ENCODE measurements at places on chromosomes 1 and 21.

DNA sequence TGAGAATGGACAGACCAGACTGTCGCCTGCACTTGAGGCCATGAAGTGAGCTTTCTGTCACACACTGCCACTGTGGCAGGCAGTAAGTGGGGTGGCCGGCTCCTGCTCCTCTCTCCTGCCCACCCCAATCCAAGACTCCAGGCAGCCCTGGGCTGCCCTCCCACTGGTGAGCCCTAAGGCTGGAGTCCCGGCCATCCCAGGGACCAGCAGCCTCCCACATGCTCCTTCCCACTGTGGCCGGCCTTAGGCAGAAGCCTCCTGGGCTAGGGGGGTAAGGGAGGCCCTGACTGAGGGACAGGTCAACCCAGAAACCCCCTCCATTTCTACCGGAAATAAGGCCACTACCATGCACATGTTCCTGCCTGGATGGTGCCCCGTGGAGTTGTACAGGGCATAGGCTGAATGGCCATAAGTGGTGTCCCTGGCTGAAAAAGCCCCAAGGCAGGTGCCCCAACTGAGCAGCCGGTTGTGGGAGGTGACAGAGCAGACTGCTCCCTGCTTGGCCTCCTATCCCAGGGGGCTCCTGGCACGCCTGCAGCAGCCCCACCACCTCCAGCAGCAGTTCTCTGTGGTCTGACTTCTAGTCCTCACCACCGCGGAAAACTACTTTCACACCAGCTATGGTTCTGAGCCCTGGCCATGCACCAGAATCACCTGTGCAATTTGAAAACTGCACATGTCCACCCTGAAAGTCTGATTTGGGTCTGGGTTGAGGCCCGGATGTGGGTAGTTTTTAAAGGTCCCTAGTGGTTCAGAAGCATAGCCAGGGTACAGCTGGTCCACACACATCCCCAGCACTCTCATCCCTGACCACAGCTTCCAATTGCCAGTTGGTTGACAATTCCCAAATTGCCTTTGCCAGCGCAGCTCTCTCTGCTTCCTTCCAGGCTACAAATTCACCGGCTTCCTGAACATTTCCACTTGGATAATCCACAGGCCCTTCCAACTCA is 1.6 kb upstream of the ARTN start:
- H3K27me3 ChIP-seq: no peaks in the 10 kb centered on the region
- H3K27ac ChIP-seq: no peak overlapping the region
- DNase-seq: no peak
- H3K4me3 ChIP-seq: no peak overlapping the region

- no peak overlapping the region for H3K4me3 ChIP-seq
- peaks cover 6% of the 10 kb centered on the region for H3K4me1 ChIP-seq
- DNase-seq: peak; percentile 91
- peak overlapping the region; percentile 59 for H3K27ac ChIP-seq
These were observed 20.7 kb upstream of the MFSD2A start for GRCh38 chr1:39933956-39934941.

GRCh38 chr1:12161324-12161661 is 5.5 kb upstream of the TNFRSF1B start:
- no peak overlapping the region for H3K4me3 ChIP-seq
- peaks cover 20% of the 10 kb centered on the region for H3K4me1 ChIP-seq
- no peaks in the 10 kb centered on the region for H3K36me3 ChIP-seq
- peak overlapping the region; percentile 70 for H3K27ac ChIP-seq

GRCh38 chr1:19852036-19852435 is 30.2 kb upstream of the OTUD3 start:
- no peak overlapping the region for H3K27ac ChIP-seq
- no peaks in the 10 kb centered on the region for H3K4me1 ChIP-seq
- no peak for DNase-seq
- no peaks in the 10 kb centered on the region for H3K36me3 ChIP-seq

- peaks cover 2% of the 10 kb centered on the region for H3K4me1 ChIP-seq
- peaks cover 62% of the 10 kb centered on the region for H3K27me3 ChIP-seq
- DNase-seq: peak; percentile 31
- H3K4me3 ChIP-seq: no peak overlapping the region
- no peak overlapping the region for H3K27ac ChIP-seq
These were observed 5.4 kb downstream of the NPR1 start for GRCh38 chr1:153683854-153684253.

DNA sequence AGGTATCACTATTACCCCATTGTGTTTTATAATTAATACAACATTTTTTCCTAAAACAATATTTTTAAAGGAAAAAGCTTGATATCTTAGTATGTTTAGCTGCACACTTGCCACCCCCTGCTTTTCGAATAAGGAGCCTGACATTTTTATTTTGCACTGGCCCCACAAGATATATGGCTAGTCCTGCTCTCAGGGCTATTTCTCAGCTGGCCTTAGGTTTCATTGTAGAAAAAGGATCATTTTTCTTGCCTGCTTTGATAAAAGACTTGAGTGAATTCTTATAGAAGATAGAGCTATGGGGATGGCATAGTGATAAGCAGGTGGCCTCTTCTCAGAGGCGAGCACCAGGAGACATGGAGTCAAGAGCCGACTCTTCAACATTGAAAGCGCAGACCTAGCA is 167.0 kb downstream of the FAM78B start:
- no peaks in the 10 kb centered on the region for H3K27me3 ChIP-seq
- H3K36me3 ChIP-seq: no peaks in the 10 kb centered on the region
- no peaks in the 10 kb centered on the region for H3K4me1 ChIP-seq
- no peak for DNase-seq

DNA sequence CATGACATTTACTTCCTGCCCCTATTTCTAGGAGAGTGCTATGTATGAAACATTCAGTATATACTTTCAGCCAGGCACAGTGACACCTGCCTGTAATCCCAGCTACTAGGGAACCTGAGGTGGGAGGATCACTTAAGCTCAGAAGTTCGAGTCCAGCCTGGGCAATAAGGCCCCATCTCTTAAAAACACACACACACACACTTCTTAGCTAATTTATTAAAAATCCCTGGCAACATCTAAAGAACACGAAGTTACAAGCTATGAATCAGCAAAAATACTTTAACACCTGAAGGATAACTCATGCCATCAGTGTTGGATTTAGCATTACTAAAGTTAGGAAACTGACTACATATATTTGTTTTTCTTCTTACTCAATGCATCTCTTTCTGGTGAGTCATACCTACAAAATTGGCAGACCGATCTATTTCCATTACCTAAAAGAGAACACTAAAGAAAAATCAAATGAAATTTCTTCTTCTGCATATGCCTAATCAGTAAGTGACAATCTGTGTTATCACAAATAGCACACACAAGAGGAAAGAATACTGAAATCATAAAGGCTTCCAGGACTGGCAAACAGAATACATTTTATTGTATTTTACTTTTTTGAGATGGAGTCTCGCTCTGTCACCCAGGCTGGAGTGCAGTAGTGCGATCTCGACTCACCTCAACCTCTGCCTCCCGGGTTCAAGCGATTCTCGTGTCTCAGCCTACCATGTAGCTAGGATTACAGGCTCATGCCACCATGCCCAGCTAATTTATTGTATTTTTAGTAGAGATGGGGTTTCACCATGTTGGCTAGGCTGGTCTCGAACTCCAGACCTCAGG is 41.4 kb downstream of the RNF115 start:
- peak; percentile 96 for DNase-seq
- peak overlapping the region; percentile 73 for H3K27ac ChIP-seq
- H3K27me3 ChIP-seq: no peaks in the 10 kb centered on the region
- peaks cover 2% of the 10 kb centered on the region for H3K36me3 ChIP-seq
- peaks cover 12% of the 10 kb centered on the region for H3K4me1 ChIP-seq

GRCh38 chr1:41516168-41517061 is 31.9 kb upstream of the EDN2 start:
- peak; percentile 83 for DNase-seq
- no peaks in the 10 kb centered on the region for H3K27me3 ChIP-seq
- H3K4me1 ChIP-seq: peaks cover 3% of the 10 kb centered on the region
- H3K27ac ChIP-seq: no peak overlapping the region
- no peaks in the 10 kb centered on the region for H3K36me3 ChIP-seq

GRCh38 chr1:72516264-72516663 is 233.9 kb upstream of the NEGR1 start:
- H3K4me1 ChIP-seq: no peaks in the 10 kb centered on the region
- no peaks in the 10 kb centered on the region for H3K27me3 ChIP-seq
- no peak overlapping the region for H3K4me3 ChIP-seq
- no peaks in the 10 kb centered on the region for H3K36me3 ChIP-seq
